H1 (cell line): ENCODE measurements at places on chromosomes 4 and X. TPM values are rescaled to one million over a fixed set of nuclear protein-coding genes. Genes with fewer than 3 reads are reported as not detected.

GRCh38 chrX:24858004-24858746 lies 157.6 kb downstream of the ARX start:
- no peaks in the 10 kb centered on the region for H3K4me1 ChIP-seq
- H3K27ac ChIP-seq = no peak overlapping the region
- no peak for DNase-seq
- H3K36me3 ChIP-seq = no peaks in the 10 kb centered on the region
- no peak overlapping the region for H3K4me3 ChIP-seq

The SPANXB1 gene
- not detected in 2 replicates for total RNA-seq

The BANK1 gene
- 0.69 and 0.93 TPM in 2 replicates for total RNA-seq

- no peak overlapping the region for H3K4me3 ChIP-seq
- no peaks in the 10 kb centered on the region for H3K36me3 ChIP-seq
- no peak for DNase-seq
- H3K27me3 ChIP-seq = no peaks in the 10 kb centered on the region
- H3K4me1 ChIP-seq = no peaks in the 10 kb centered on the region
Observed at GRCh38 chrX:11629593-11630211, 36.0 kb downstream of the ARHGAP6 start.

- H3K4me3 ChIP-seq = no peak overlapping the region
- no peak overlapping the region for H3K27ac ChIP-seq
- H3K36me3 ChIP-seq = no peaks in the 10 kb centered on the region
- H3K4me1 ChIP-seq = no peaks in the 10 kb centered on the region
- H3K27me3 ChIP-seq = no peaks in the 10 kb centered on the region
Observed at GRCh38 chr4:12286351-12286750, 857.7 kb upstream of the HS3ST1 start.

DNA sequence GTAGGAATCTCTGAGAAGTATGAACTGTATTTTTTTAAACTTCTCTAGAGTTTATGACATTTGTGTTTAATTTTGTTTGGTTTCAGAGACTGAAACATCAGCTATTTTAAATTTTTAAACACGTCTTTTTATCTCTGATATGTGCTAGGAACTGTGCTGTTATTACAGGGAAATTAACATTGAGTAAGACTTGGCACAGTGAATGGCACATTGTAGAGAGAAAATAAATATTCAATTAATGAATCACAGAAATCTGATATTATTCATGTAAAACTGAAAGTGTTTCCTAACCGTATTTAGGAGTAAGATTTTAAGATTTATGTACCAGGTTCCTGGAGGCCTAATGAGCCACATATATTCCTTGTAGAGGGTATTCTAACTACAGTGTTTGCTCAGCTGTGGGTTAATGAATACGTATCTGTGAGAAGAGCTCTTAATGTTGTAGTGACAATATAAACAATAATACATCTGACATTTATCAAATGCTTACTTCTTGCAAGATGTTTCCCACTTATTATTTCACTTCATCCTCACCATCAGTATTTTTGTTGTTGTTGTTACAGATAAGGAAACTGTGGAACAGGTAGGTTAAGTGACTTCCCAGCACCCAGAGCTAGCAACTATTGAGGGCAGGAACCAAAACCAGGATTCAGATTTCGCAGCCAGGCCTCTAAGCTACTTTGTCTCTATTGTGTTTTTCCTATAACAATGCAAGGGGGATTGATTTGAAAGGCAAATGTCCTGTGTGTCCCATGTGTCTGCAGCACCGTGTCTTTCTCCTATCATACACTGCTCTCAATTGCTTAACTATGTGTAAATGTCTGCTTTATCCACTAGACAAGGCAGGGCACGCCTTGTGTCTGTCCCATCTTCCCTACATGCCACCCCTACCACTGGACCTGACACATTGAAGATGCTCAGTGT lies 121.1 kb upstream of the FAM9C start:
- no peak overlapping the region for H3K27ac ChIP-seq
- no peaks in the 10 kb centered on the region for H3K27me3 ChIP-seq
- no peak overlapping the region for H3K4me3 ChIP-seq
- no peaks in the 10 kb centered on the region for H3K36me3 ChIP-seq

DNA sequence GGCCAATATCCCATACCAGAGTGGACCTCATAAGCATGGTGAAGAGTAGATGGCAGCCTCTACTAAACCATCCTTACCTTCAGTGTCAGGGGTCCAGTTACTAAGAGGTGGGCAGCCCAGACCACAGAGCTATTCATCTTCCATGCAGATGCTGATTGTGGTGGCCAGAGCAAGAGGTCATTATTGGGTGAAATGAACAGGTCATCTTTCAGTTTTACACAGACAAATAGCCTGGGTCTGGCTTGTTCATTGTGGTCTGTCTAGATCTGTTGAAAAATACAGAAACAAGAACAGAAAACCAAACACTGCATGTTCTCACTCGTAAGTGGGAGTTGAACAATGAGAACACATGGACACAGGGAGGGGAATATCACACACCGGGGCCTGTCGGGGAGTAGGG lies 71.3 kb downstream of the PAK3 start:
- H3K27ac ChIP-seq = no peak overlapping the region
- no peaks in the 10 kb centered on the region for H3K36me3 ChIP-seq
- H3K4me1 ChIP-seq = no peaks in the 10 kb centered on the region
- no peak for DNase-seq
- H3K27me3 ChIP-seq = no peaks in the 10 kb centered on the region
- no peak overlapping the region for H3K4me3 ChIP-seq

The SMR3B gene
- not detected in 2 replicates for total RNA-seq

The JADE1 gene
- 213 and 216 TPM in 2 replicates for total RNA-seq

The STAP1 gene
- not detected in 2 replicates for total RNA-seq

DNA sequence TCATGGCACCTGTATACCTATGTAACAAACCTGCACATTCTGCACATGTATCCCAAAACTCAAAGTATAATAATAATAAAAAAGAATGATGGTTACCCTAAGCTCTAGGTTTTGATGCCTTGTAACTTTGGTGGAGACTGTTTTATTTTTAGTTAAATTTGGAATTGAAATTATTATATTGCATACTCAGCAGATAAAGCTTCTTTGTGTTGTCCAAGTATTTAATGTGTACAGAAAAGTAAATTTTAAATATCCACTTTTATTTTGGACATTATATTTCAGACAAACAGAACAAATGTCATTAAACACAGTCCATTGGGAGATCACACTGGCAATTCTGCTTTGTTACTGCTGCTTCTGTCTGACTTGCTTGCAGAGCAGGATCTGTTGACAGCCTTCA lies 684.5 kb upstream of the CT83 start:
- DNase-seq = no peak
- no peaks in the 10 kb centered on the region for H3K4me1 ChIP-seq
- no peaks in the 10 kb centered on the region for H3K27me3 ChIP-seq
- no peak overlapping the region for H3K4me3 ChIP-seq
- H3K27ac ChIP-seq = no peak overlapping the region
- H3K36me3 ChIP-seq = no peaks in the 10 kb centered on the region

The MAGEA11 gene
- not detected in 2 replicates for total RNA-seq

- no peak overlapping the region for H3K27ac ChIP-seq
- H3K4me1 ChIP-seq = no peaks in the 10 kb centered on the region
- H3K27me3 ChIP-seq = no peaks in the 10 kb centered on the region
- H3K4me3 ChIP-seq = no peak overlapping the region
Observed at GRCh38 chrX:40440866-40441265, 139.9 kb upstream of the ATP6AP2 start.

DNA sequence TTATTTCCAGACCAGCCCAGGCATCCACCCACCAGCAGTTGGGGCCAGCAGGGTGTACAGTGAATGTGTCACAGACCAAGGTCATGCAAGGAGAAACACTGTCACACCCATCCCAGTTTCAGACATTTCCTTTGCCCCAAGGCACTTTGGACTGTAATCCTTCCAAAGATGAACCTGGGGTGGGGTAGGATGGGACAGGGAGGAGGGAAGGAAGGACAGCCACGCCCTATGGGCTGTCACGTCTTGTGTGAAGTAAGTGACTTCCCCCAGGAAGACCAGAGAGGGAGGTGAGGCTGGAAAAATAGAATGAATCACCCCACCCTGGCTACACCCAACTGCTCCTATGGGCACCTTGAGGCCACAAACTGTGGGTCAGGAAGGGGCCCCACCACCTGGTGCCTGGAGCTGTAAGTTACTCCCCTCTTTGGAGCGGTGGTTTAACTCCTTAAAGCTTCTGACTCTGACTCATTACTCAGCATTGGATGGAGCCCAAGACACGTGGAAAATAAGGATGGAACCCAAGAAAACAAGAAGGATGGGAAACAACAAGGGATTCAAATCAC lies 349.9 kb upstream of the KLF3 start:
- no peaks in the 10 kb centered on the region for H3K27me3 ChIP-seq
- no peak overlapping the region for H3K27ac ChIP-seq
- H3K4me3 ChIP-seq = no peak overlapping the region
- H3K36me3 ChIP-seq = no peaks in the 10 kb centered on the region
- no peak for DNase-seq
- H3K4me1 ChIP-seq = peaks cover 3% of the 10 kb centered on the region; the same call in 1 of the 2 replicates

- H3K4me3 ChIP-seq = no peak overlapping the region
Observed at GRCh38 chr4:147110473-147111367, 165.1 kb upstream of the TTC29 start.

The C4orf51 gene
- 0.54 TPM in 1 of 2 replicates, not detected in the other for total RNA-seq

- no peaks in the 10 kb centered on the region for H3K27me3 ChIP-seq
- peaks cover 4% of the 10 kb centered on the region; the same call in 1 of the 2 replicates for H3K36me3 ChIP-seq
Observed at GRCh38 chr4:71907782-71908181, 123.9 kb upstream of the GC start.

The NDUFC1 gene
- total RNA-seq = 54.5 and 62.0 TPM in 2 replicates
